Neural progenitor cell (in vitro differentiated cells): ENCODE measurements at places on chromosomes 4 and X. TPM values are rescaled to one million over a fixed set of nuclear protein-coding genes. Genes with fewer than 3 reads are reported as not detected.

GRCh38 chrX:50747471-50747900 lies 66.5 kb downstream of the SHROOM4 start:
- DNase-seq, result peak; percentile 31

DNA sequence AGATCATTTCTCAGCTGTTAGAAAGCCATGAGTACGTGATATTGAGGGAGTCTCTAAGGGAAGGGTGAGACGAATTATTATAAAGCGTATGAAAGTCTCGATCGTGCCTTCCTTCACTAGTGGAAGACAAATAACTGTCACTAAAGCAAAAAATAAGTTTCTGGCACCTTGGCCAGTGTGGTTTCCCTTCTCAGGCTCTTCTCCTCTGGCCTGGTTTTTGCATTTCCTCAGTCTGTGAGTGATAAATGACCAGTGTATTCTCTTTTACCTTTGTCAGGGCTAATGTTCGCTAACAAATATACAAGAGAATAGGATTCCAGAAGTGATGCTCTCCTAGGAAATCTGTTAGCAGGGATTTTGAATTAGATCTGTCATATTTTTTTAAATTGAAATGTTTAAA lies 19.6 kb downstream of the TXK start:
- DNase-seq, result no peak

DNA sequence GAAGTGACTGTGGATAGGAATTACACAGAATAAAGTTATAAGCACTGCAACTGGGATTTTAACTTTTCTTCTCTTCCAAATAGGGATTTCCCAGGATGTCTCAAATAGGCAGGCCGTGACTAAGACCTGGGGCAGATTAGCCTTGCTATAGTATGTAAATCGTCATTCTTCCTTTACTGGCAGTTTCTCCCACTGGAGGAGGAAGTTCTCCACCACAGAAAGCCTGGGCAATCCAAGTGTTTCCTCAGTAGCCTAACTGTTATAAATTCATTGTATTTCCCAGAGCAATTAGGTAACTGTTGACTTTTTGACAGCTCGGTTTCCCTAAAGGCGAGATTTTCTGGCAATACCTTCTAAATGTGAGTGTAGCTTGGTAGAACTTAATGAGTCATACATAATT lies at the start of gene TNIP3:
TSS of gene TNIP3 (minus strand) at position 31 of the 400 bp plus-strand sequence. CDS start 196 bp downstream, outside the sequence.
- DNase-seq, result no peak

GRCh38 chrX:39903937-39904336 lies 193.8 kb downstream of the BCOR start:
- DNase-seq, result no peak

- no peak for DNase-seq
These were observed 41.5 kb downstream of the F11 start for GRCh38 chr4:186307497-186307896.

GRCh38 chr4:185222598-185222997 lies 13.2 kb downstream of the SNX25 start:
- DNase-seq, result no peak

- no peak for DNase-seq
These were observed 69.7 kb downstream of the METTL14 start for GRCh38 chr4:118754890-118755289.

DNA sequence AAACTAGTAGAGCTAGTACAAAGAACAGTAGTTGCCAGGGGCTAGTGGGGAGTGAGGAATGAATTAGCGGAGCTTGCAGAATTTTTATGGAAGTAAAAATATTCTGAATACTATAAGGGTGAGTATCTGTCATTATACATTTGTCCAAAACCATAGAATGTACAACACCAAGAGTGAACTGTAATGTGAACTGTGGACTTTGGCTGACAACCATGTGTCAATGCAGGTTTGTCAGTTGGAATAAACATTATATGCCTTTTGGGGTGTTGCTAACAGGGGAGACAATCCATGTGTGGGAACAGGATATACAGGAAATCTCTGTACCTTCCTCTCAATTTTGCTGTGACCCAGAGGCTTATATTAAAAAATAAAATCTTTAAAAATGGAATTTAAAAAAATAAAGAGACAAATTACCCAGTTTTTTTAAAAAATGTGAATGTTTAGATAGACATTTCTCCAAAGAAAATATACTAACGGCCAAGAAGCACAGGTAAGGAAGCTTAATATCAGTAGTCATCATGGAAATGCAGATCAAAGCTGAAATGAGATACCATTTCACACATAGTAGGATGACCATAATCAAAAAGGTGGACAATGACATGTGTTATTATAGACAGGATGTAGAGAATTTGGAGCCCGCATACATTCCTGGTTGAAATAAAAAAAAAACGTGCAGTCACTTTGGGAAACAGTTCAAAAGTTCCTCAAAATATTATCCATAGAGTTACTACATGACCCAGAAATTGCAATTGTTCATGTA lies 899.8 kb downstream of the RAB28 start:
- no peak for DNase-seq

DNA sequence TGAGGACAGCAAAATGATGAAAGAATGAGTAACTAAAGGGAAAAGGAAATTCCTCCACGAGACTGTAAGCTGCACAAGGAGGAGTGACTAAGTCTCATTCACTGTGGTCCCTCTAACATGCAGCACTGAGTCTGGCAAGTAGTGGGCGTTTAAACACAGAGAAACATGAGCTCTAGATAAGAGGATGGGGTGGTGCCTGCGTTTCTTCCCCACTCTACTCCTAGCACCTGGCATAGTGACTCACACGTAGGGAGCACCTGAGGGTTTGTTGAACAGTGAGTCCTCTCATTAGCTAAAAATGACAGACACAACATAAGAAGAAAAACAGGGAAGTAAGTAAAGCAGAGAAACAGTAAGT lies 105.8 kb upstream of the CBR4 start:
- no peak for DNase-seq

DNA sequence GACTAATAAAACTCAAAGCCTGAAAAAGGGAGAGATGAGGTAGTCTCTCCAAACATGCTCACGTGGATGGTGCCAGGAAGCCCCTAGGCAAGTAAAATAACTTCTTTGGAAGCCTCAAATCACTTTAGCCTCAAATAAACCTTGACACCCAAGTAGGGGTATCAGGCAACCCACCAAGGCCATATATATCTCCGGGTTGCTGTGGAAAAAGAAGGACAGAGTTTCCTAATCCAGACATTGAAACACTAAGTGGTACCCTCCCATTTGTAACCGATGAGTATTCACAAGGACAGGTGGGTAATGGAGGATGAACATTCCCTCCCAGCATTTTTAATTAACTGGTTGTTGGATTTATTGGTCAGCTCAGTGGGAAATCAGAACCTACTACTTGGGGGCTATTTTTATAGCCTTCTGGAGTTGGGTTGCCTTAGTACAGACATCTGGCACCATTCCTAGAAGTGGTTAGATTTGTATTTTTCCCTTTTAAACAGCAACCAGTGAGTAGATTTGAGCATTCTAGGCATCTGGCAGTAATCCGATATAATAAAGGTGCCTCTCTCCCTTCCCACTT lies 87.7 kb downstream of the GPC3 start:
- no peak for DNase-seq

- DNase-seq, result no peak
These were observed 190.8 kb upstream of the GK2 start for GRCh38 chr4:79598801-79599200.

GRCh38 chr4:156661555-156661954 lies 310.0 kb downstream of the PDGFC start:
- no peak for DNase-seq

- no peak for DNase-seq
These were observed 80.6 kb downstream of the PPP2R2C start for GRCh38 chr4:6391852-6392188.

DNA sequence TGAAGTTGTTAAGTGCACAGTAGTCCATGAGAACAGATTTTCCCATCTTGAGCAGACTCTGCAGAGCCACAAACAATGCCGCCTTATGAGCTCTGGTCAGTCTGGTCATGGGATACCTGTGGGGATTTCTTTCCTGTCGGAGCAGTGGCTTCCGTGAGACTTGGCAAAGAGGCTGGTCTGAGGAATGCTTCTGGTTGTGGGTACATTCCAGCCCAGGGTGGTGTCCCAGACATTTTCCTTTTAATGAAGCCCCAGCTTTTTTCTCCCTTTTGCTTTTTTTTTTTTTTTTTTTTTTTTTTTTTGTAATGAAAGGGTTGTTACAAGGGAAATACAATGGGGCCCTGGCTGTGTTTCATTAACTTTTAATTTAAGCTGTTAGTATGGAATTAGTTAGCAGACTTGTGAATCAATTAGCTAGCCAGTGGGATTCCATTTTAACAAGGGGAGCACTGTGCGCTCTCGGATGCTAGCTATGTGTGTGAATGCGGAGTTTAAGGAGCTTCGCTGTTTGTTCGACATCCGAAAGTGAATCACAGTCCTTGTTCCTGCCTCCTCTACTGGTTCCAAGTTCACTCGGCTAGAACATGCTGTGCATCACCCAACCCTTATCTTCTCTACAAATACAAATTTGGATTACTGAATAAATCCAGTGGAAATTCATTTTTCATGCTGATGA lies 225.1 kb downstream of the CBR4 start:
- DNase-seq, result peak; percentile 89

GRCh38 chr4:65195002-65195401 lies 475.3 kb downstream of the EPHA5 start:
- DNase-seq, result no peak

DNA sequence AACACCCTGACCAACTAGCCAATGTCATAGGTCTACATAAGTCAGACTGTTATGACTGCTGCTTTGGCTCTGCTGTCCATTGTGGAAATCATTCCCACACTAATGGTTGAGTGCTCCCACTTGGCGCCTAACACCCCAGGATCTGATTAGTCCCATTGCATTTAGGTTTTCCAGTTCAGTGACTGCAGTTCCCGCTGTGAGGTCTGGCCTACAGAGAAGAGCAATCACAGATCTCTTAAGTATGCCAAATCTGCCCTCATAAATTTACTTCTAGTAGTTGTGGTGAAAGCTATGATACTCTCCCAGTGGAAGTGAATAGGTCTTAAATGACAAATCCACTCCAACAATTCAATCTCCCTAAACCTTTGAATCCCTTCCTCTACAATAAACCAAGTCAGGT lies 77.3 kb upstream of the IL2 start:
- no peak for DNase-seq

- DNase-seq, result no peak
These were observed 29.5 kb upstream of the MSL3 start for GRCh38 chrX:11728556-11728955.

Gene IL1RAPL1
- 10.7 and 13.4 TPM in 2 replicates for total RNA-seq

Gene PNMA6F
- total RNA-seq, result 0.22 TPM in 1 of 2 replicates, not detected in the other

Gene ELK1
- 16.6 and 28.9 TPM in 2 replicates for total RNA-seq

Gene REELD1
- total RNA-seq, result 0.06 TPM in 1 of 2 replicates, not detected in the other

Gene UXT
- 88.5 and 91.9 TPM in 2 replicates for total RNA-seq

Gene RAB39B
- total RNA-seq, result 6.3 and 8.7 TPM in 2 replicates

Gene L1CAM
- 0.49 and 1.7 TPM in 2 replicates for total RNA-seq

Gene SLC10A7
- 5.0 and 9.9 TPM in 2 replicates for total RNA-seq

Gene SORCS2
- total RNA-seq, result 5.2 and 12.9 TPM in 2 replicates

Gene PAGE1
- total RNA-seq, result not detected in 2 replicates
